ENCODE measurements at places on chromosomes 4 and X.

DNA sequence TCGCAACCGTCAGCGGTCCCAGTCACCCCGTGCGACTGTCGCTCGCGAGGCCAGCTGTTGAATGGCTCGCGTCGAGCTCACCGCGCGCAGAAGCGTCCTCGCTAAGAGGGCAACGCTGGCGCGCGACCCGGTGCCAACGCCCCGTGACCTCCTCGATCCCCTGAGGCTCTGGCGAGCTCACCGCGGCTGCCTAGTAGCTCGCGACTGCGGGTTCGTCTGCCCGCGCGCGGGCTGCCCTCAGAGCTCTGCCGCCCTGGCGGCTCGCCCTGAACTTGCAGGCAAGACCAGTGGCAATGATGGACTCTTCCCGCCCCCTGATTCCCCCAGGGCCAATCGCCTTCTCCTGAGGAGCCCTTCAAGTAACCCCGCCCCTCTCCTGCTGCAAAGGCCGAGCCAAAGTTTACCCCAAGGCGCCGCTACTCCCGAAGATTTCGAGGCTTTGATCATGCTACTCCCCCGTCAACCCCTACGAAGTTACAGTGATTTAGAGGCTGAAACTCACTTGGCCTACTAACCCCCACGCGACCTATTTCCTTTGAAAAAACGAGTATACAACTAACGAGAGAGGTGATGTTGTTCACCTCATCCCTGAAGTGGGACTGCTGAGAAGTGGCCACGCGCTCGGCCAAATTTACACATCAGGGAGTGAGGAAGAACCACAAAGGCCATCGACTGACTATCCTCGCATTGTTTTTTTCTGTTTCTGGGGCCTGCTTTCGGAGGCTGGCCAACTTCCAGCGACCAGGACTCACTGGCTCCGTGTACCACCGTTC, 37.5 kb downstream of the PGRMC1 start:
- peak; percentile 36 for DNase-seq

DNA sequence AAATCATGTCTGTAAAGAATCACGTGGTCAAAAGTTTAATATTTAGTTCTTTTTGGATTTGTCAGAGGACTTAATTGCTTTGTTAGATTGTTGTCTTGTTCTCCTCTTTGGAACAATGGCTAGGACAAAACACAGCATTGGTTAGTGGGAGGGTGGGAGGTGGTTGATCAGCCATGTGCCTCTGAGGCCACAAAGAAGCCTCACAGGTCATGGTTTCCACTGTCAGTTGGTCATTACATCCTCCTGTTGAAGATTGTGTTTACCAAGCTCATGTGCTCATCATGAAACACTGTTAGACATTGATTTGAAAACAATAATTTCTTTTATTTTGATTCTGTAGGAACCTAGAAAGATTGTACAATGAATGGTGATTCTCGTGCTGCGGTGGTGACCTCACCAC, 31.9 kb downstream of the ADD1 start:
- DNase-seq = no peak

DNA sequence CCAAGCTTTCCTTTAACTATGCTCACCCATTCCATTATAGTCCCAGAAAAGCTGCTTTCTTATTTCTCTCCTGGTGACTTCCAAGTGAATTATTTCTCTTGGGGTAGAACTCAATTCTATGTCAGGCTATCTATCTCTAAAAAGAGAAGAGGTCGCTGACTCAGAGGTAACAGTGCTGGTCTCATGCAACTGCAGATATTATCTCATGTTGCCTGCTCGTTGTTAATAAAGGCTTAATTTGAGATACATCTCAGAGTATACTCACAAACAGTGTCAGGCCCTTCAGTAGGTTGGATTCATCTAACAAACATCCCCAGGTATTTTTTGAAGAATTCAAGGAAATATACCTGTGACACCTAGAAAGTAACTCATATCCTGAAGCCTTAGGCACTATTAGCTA, 2.7 kb downstream of the TMEM154 start:
- DNase-seq = no peak

DNA sequence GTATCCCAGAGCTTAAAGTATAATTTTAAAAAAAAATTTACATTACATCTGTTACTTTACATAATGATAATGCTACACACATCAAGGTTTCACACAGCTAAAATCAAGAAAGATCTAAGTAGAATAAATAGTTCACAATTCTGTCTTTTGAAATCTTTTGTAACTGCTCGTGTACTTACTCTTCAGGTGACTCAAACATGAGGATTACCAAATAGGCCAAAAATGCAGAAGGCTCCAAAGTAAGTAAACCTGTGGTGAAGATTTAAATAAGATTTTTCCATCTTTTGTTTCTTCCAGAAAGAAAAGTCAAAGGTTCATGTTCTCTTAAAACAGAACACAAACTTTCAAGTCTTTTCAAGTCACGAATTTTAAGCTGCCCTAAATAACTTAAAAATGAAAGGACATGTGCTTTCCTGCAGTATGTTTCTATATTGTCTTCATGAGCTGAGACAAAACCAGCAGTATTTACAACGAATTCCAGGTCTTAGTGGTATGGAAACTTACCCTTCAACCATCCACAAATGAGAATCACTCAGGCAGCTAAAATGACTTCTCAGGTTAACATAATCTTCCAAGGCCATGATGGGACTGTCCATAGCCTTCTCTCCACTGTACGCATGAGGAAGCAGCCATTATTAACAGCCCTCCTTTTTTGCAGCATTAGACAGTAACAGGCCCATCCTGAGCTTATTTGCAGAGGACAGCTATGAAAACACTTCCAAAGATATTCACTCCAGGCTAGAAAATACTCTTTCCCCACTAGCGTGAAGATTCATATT, 172.8 kb upstream of the EDNRA start:
- no peak for DNase-seq

- DNase-seq = no peak
Observed at GRCh38 chr4:3311489-3312171, 18.8 kb downstream of the RGS12 start.
